ENCODE measurements at places on chromosomes 16 and 17. TPM values are rescaled to one million over a fixed set of nuclear protein-coding genes. Genes with fewer than 3 reads are reported as not detected.

- DNase-seq = no peak
These were observed 739.9 kb upstream of the SOX9 start for GRCh38 chr17:71380936-71381335.

Gene CTRL
- 0.34 TPM for total RNA-seq

DNA sequence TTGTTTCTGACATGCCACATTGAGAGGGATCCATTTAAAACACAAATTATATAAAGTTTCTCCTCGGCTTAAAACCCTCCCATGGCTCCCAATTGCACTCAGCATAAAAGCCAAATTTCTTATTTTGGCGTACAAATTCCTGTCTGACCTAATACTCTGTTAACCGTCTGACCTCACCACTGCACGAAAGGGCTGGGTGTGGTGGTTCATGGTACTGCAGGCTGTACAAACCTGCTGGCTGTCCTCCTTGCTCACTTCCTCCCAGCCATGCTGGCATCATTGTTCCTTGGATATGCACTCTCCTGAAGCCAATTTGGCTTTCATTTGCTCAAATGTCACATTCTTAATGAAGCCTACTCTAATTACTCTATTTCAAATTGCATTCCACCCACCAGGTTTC lies 301.6 kb upstream of the C16orf82 start:
- no peak for DNase-seq

Gene LHX1
- 1.3 TPM for total RNA-seq

- DNase-seq = no peak
These were observed 31.8 kb upstream of the ZNF469 start for GRCh38 chr16:88350922-88351321.

- no peak for DNase-seq
These were observed 62.4 kb upstream of the PLCG2 start for GRCh38 chr16:81716478-81717225.

GRCh38 chr16:626787-627453 lies 3.9 kb upstream of the WFIKKN1 start:
- DNase-seq = peak; percentile 42

- no peak for DNase-seq
These were observed 91.6 kb downstream of the ZDHHC7 start for GRCh38 chr16:84919708-84920107.

DNA sequence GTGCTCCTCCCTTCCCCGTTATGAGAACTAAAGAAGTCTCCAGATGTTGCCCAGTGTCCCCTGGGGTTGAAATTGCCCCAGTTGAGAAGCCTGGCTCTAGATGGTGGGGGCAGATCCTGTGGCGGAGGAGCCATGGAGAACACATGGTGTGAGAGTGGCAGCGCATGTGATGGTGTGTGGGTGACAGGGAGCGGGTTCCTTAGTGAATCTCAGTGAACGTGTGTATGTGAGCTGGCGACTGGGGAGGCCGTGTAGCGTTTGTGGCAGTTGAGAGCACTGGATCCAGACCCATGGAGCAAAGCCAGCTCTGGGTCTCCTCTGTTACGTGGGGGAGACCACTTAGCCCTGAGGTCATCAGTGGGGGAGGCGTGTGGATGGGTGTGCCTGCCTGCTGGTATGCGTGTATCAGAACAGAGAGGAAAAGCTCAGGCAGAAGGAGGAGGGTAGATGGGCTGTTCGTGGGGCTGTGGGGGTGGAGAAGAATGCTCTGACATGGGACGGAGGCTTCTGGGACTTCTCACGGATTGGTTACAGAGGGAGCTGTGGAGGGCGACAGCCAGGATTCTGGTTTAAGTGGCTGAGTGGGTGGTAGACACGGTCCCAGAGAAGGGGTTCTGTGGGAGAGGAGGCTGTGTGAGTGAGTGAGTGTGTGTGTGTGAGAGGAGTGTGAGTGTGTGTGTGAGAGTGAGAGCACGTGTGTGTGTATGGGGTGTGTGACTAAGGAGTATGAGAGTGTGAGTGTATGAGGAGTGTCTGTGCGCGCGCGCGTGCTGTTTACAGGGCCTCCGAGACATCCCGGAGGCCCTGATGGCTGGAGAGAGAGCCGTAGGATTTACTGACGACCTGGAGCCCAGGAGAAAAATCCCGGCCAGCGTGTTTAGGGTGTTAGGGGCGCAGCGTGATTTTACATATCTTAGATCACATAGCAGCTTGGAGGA lies 193.8 kb downstream of the SNX29 start:
- DNase-seq = no peak

- DNase-seq = no peak
These were observed 26.6 kb downstream of the MOSMO start for GRCh38 chr16:22034503-22034902.

DNA sequence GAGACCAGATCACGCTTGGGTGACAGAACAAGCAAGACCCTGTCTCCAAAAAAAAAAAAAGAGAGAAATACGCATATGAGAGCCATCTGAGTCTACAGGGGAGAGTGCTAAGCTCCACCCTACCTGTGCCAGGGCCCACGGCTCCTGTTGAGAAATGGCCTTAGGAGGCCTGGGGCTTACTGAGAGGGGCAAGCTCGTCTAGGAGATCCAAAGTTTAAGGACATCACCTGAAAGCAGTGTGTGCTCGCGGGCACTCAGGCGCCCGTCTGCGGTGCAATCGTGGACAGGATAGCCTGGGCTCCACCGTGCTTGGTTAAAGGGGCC lies 14.5 kb upstream of the BAIAP2 start:
- DNase-seq = no peak

DNA sequence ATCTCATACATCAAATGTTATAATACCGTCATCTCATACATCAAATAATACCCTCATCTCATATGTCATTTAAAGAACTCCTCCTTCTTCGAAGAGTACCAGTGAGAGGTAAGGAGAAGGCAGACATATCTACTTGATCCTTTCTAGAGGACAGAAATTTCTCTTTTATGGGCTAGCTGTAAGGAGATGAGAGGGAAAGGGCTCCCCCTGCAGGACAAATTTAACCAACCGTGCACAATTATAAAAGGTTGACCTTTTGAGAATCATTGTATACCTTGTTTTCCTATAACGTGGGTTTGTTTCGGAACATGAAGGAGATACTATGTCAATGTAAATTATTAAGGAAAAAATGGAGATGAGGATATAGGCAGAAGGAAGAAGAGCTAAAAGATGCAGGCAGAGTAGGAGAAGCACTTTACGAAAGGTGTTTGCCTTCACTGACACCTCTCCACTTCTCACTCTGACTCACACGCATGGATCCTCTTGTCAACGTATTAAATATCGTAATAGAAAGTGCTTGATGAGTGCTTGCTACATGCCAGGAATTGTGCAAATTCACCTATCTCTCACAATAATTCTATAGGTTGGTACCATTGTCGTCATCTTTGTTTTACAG lies 465.9 kb upstream of the ERCC4 start:
- no peak for DNase-seq

DNA sequence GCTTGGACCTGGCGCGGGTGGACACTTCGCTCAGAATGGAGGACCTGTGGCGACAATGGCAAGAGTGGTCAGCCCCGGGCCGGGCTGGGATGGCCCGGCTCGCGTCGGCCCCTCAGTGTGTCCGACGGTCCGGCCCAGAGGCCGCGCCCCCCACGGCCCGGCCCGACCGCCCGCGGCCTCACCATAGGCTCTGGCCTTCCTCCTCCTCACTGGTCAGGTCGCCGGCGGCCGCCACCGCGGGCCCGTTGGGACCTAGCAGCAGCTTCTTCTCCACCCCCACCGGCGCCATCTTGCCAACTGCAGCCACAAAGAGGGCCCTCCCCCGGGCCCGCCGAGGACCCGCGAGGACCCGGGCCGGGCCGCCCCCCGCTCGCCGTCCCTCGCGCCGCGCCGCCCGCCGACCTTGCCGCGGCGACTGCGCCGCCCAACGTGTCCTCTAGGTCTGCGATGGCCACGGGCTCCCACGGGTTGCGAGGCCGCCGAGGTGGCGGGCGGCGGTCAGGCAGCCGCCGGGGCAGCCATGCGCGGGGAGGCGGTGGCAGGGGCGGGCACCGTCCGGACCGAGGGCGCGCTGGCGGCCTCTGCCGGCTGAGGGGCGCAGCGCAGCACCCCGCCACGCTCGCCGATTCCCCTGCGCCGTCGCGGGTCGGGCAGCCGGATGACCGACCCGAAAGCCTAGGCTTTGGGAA lies at the start of gene DYNC1LI2:
TSS of gene DYNC1LI2 (minus strand) at position 307 of the 689 bp plus-strand sequence. CDS start at position 289, 18 bp downstream.
- DNase-seq = no peak

Gene TERB1
- not detected for total RNA-seq

DNA sequence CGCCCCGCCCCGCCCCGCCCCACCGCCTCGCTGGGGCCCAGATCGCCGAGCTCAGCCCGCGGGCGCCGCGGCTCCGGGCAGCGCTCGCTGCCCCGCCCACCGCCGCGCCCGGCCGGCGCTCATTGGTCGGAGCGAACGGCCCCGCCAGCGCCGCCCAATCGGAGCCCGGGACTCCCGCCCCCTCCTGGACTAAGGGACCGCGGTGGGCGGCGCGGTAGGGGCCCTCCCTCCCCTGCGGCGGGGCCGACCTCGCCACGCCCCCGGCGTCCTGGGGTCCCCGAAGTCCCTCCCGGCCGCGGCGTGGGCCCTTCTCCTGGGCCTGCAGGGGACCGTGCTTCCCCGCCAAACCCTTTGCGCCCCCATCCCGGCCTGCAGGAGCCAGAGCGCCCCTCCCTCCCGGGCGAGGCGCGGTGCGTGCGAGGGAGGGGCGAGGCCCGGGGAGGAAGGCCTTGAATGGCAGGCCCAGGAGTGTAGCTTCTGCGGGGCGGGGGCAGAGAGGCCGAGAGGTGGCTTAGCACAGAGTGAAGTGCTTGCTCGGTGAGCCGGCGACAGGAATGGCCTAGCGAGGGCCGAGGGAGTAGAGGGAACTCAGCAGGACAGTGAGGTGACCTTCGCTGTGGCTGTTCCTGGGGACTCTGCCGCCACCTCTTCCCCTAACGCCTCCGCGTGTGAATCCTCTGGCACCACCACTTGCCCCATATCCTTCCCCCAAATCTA lies at the start of gene CAMKK1:
TSS of gene CAMKK1 (minus strand) at position 51 of the 717 bp plus-strand sequence. CDS start 7,366 bp downstream, outside the sequence.
- no peak for DNase-seq

- DNase-seq = no peak
These were observed 24.2 kb downstream of the C1QTNF1 start for GRCh38 chr17:79047923-79048825.

Gene KRTAP4-3
- not detected for total RNA-seq

DNA sequence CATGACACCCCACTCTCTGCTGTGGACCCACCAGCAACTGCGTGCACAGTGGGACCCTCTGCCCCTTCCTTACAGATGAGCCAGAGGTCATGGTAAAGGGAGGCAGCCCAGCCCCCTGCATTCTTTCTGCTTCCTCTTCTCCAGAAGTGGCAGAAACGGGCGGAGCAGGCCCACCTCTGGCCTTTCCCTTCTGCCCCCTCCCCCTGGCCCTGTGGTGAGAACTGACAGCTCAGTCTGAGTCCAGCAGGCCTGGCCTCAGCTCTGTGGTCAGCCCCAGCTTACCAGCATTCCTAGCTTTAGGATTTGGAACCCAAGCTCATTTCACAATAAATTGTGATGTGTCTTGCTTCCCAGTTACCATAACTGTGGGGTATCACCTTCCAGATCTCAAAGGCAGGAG lies 4.8 kb upstream of the ANKRD11 start:
- no peak for DNase-seq

- DNase-seq = no peak
These were observed 795 bp upstream of the PAQR4 start for GRCh38 chr16:2968368-2968737.

DNA sequence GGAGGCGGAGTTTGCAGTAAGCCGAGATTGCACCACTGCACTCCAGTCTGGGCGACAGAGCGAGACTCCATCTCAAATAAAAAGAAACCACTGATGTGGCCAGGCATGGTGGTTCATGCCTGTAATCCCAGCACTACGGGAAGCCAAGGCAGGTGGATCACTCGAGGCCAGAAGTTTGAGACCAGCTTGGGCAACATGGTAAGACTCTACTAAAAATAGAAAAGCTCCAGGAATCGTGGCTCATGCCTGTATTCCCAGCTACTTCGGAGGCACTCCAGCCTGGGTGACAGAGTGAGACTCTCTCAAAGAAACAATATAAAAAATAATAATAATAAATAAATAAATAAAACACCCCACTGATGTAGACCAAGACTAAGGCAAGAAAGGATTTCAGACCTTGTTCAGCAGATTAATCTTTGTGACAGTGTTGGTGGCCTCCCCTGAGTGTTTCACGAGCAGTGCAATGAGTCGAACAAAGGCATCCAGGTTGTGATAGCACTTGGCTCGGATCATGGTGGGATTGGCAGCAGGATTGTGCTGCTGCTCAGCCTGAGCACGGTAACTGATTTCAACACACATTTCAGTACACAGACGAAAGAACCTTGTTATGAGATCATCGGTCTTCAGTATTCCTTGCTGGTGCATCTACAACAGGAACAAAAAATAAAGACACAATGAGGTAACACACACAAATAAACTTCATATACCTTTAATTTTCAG lies 18.6 kb downstream of the SETD6 start:
- no peak for DNase-seq

Gene CD2BP2
- 55.6 TPM for total RNA-seq

DNA sequence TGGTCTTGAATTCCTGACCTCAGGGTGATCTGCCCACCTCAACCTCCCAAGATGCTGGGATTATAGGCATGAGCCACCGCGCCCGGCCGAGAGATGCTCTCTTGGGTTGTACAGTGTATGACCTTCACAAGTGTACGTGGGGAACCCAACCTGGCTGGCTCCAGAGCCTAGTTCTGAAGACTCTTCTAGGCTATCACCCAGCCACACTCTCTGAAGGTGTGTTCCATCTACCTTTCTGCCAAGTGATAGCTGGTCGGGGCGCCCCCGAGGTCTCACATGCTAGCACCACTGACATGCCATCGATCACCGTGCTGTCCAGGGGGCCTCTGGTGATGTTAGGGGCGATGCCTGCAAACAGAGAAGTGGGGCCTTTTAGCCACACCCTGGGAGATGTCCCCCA lies 121.7 kb upstream of the CDC42EP4 start:
- no peak for DNase-seq

- peak; percentile 51 for DNase-seq
These were observed 106.7 kb downstream of the TTC19 start for GRCh38 chr17:16106161-16106891.

- DNase-seq = no peak
These were observed 99.8 kb downstream of the NLK start for GRCh38 chr17:28142305-28142704.

GRCh38 chr17:48262982-48263730 lies 155.6 kb downstream of the SNX11 start:
- DNase-seq = no peak

DNA sequence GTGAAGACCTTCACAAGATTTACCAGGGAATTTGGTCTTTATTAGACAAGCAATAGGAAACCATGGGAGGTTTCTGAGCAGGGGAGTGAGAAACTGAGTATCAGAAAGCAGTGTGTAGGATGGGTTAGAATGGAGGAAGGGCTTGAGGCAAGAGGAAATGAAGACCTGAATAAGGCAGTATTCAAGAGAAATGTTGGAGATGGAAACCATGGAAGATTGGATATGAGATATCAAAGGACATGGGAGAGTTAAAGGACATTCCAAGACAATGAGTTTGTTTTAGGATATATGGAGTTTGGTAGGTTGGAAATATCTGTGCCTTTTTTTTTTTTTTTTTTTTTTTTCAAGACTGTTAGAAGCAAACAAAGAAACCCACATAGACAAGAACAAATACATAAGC lies 21.3 kb upstream of the FAM20A start:
- DNase-seq = no peak

Gene KRTAP4-9
- not detected for total RNA-seq

Gene DCXR
- 61.0 TPM for total RNA-seq
